ENCODE measurements at places on chromosomes 7 and 10. TPM values are rescaled to one million over a fixed set of nuclear protein-coding genes. Genes with fewer than 3 reads are reported as not detected.

Gene MOGAT3
- total RNA-seq = not detected

Gene GIMAP1
- 32.8 TPM for total RNA-seq

Gene CYP3A5
- not detected for total RNA-seq

Gene CNPY1
- total RNA-seq = not detected

All from activated naive CD4-positive, alpha-beta T cell treated with anti-CD3 and anti-CD28 coated beads, Interleukin-2, amount 10 ng/mL, durations not matched to agents 5 hours and 36 hours (primary cell).